ENCODE measurements at places on chromosomes 1 and 21. TPM values are rescaled to one million over a fixed set of nuclear protein-coding genes. Genes with fewer than 3 reads are reported as not detected.

Gene HENMT1
- 7.6 TPM for total RNA-seq

Gene TCP10L
- total RNA-seq: 0.55 TPM

Gene SHISA4
- 12.7 TPM for total RNA-seq

GRCh38 chr1:116193768-116194167 is 82.6 kb downstream of the MAB21L3 start:
- no peak for DNase-seq

DNA sequence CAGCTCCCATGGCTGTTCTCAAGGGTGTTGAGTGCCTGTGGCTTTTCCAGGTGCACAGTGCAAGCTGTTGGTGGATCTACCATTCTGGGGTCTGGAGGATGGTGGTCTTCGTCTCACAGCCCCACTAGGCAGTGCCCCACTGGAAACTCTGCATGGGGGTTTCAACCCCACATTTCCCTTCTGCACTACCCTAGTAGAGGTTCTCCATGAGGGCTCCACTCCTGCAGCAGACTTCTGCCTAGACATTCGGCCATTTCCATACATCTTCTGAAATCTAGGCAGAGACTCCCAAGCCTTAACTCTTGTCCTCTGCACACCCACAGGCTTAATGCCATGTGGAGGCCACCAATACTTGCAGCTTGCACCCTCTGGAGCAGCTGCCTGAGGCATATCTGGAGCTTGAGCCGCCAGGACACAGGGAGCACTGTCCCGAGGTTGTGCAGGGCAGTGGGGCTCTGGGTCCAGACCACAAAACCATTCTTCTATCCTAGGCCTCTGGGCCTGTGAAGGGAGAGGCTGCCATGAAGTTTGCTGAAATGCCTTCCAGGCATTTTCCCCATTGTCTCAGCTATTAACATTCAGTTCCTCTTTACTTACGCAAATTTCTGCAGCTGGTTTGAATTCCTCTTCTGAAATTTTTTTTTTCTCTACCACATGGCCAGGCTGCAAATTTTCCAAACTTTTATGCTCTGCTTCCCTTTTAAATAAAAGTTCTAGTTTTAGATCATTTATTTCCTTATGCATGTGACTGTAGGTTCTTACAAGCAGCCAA is 8.8 kb upstream of the CAPN8 start:
- no peak for DNase-seq

All from left lung (tissue), 14 donors.